Stimulated activated effector memory CD8-positive, alpha-beta T cell treated with anti-CD3 and anti-CD28 coated beads, Interleukin-12 subunit alpha, Interleukin-12 subunit beta, amount 100 ng/mL, for 72 hours (primary cell): ENCODE measurements at places on chromosomes 6 and 20.
A peak's percentile ranks its signal among the peaks of the same experiment; 100 is the strongest.

GRCh38 chr6:159943101-159943632 lies 25.7 kb upstream of the IGF2R start:
- no peak for DNase-seq

GRCh38 chr6:2819115-2819514 lies 22.5 kb downstream of the SERPINB1 start:
- DNase-seq = no peak

DNA sequence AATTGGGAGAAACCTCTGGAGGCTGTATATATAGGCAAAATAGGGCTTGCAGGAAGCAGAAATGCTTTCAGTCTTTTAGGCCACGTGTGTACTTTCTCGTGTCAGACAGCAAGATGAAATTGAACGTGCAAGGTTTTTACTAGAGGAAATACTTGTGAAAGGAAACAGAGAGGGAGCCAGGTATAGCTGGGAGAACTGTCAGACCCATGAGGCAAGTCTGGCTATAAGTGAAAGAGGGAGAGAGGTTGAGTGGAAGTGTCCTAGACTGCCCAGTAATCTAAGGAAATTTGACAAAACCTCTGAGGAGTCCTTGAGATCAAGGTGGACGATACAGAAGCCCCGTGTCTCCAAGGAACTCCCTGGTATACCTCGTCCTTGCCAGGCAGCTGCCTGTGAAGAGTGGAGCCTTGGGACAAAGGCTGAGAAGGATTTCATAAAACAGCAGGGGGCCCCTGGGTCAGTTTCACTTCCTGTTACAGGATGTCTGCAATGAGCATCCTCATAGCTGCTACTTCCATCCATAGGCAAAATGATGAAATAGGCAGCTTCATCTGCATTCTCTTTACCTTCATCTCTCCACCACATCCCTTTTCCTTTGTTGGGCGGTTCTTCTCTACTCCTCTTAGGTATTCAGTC lies 114.4 kb upstream of the MAP3K7 start:
- DNase-seq = no peak

- no peak for DNase-seq
Measured at GRCh38 chr6:35931120-35931561, 10.2 kb upstream of the SRPK1 start.

- no peak for DNase-seq
Measured at GRCh38 chr6:21986703-21987102, 310.1 kb downstream of the PRL start.

GRCh38 chr20:3927486-3928291 lies 38.5 kb downstream of the PANK2 start:
- no peak for DNase-seq

GRCh38 chr6:13485923-13486562 lies 1.4 kb downstream of the GFOD1 start:
- DNase-seq = no peak

DNA sequence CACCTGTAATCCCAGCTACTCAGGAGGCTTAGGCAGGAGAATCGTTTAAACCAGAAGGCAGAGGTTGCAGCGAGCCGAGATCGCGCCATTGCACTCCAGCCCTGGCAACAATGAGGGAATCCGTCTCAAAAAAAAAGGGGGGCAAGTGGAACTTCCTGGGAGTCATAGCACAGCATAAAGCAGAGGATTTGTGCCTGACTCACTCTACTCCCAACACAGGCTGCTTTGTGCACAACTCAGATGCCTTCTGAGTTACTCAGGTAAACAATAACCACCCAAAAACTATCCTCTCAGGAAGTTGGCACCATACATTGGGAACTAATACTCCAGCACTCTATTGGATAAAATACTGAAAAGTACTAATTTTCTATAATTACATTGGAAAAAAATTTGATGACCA lies 2.5 kb upstream of the TMEM244 start:
- DNase-seq = no peak

DNA sequence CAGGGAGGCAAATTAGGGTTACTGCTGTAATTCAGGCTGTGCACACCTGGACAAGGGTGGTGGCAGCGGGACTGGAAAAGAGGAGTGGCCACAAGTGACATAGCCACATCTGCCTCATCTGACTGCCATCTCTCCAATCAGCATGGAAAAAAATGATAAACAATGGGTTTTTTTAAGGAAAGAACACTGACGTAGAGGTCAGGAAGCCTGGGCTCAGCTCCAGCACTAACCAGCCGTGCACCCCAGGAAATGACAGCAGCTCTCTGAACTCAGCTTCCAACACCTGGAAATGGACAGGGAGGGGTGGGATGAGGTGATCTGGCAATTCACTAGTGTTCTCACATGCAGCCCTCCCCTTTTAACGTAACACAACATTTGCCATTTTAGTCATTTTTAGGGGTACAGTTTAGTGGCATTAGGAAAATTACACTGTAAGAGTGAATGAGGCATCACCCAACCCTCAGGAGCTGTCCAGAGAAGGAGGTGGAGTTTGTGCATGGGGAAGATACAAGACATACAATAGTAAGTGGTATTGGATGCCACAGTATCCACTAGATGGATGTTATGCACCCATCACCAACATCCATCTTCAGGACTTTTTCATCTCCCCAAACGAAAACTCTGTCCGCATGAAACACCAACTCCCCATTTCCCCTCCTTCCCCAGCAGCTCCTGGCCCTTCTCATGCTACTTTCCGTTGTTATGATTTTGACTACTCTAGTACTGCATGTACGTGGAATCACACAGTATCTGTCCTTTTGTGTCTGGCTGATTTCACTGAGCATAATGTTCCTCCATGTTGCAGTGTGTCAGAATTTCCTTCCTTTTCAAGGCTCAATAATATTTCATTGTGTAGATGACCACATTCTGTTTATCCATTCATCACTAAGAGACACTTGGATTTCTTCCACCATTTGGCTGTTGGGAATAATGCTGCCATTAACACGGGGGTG lies 215.5 kb upstream of the ECI2 start:
- DNase-seq = peak; percentile 25

DNA sequence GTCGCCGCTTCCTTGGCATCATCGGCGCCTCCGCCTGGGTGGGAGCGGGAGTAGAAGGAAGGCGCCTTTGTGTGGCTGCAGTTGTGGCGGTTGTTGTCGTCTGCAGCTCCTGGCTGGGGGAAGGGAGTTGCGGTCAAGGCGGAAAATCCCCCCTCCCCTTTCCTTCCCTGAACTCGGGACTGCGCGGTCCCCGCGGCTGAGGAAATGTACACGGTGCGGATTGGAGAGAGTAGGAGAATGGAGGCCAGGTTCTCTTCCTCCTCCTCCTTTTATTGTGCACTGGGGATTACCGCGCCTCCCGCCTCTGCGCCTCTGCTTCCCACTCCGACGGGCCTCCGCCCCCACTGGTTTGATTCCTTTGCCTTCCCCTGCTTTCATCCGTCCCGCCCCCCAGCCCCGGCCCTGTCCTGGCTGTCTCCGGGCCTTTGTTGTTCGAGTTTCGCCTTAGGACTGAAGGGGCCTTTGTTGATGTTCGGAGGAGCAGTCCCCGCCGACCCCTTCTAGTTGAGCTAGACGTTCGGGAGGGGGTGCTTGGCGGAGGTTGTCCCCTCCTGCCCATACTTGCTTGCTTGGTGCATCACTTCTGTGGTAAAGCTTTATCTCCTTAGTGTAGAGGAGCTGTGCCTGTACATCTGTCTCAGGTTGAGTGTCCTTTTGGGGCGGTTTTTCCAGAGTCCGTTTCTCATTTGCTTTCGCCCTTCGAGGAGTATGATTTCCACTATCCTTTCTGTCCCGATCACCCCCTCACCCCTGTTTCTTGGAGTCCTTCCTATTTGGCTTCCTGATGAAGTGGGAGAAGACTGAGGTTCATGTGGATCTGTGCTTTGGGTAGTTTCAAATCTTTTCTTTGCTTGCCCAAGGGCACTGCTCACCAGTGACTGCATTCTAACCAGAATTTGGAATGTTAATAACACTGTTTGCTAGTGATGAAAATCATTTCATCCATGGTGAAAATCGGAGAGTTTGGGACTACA lies 764 bp downstream of the ZNF292 start:
- peak; percentile 38 for DNase-seq

DNA sequence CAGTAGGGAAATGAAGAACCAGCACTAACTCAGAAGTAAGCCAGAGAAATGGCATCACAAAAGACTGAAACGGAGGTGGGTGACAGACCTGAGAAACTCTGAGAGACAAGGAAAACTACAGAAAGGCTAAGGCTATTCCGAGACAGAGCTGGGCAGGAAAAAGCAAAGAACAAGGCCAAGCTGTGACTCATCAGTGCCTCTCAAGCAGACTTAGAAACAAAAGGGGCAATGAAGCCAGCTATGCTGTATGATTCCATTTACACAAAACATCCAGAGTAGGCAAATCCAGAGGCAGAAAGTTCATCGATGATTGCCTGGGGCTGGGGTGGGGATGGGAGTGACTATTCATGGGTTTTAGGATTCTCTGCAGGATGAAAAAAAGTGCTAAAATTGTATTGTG lies 50.0 kb downstream of the SLC23A2 start:
- no peak for DNase-seq

DNA sequence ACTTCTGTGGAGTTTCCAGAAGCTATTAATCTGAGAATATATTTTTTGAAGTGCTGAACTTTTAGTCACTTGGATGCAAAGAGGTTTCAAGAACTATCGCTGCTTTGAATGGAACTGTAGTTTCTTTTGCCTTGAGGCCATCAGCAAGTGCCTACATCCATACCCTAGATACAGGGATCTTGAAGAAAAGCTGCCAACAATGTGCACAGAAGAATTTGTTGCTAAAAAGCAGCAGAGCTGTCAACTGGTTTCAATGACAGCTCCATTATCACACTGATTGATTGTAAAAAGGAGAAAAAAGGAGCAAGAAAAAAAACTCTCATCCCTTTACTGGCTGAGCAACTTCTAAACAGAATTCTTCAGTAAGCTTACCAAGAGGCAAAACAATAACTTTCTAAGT lies 251.0 kb upstream of the NRSN1 start:
- DNase-seq = no peak

- no peak for DNase-seq
Measured at GRCh38 chr20:20317195-20317594, 50.7 kb upstream of the INSM1 start.

DNA sequence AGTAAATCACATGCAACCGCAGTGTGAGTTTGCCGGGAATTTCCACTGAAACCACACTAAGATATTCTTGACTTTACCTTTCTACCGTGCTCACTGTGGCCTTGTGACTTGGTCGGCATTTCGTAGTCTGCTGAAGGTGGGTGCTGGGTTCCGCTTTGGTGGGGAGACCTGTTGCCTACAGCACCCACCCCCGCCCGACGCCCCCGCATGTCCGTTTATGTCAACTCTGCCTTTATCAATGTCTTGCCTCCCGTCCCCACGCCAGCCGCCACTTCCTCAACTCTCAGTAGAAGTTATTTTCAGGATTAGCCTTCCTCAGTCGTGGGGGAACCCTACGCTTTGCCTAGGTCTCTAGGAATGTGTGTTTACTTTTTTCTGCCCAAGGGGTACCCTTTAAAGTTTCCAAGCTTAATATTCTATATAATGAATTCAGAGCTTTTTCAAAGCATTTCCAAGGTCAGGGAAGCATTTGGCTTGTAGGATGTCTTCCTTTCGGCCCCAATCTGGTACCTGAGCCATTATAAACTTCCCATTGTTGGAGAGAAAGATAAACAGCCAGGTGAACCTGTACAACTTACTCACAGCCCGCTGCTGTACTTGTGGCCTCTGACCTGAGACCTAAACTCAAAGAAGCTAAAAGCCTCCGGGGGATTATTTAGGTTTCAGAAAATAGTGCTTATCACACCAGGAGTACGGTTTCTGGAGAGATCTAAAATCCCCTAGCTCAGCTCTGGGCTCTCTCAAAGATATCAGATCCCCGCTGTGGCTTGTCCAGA lies 54.2 kb downstream of the TBC1D7 start:
- peak; percentile 4 for DNase-seq

GRCh38 chr20:9551808-9552550 lies 37.6 kb downstream of the LAMP5 start:
- no peak for DNase-seq

DNA sequence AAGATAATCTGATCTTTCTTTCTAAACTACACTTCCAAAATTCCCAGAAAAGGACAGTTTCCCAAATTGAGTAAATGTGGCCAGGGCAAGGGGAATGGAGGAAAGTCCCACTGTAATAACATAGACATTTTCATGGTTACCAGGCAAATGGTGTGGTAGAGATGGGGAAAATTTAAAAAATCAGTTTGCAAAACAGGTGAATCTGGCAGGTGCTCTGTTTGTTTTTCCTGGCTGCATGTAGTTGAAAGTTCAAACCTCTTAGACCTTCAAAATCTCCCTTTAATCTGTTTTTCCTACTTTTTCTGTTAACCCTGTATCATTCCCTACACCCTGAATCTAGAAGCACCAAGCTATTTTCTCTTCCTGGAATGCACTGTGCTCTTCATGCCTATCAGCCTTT lies 2.0 kb upstream of the BCKDHB start:
- no peak for DNase-seq

DNA sequence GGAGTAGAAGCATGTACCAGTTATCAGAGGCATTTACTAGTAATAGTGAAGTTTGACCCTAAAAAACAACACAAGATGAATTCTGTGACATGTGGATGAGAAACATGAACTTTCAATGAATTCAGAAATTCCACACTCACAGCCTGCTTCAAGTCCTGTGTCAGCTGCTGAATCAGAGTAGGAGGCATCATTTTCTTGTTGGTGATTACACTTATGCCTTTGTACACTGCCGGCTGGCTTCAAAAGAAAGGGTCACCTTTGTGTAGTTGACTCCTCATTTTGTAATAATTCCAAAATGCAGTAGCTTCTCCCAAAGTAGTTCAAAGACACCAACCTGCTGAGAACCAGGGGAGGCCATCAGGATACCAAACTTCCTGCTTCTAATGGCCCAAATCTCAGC lies 165.5 kb downstream of the BACH2 start:
- DNase-seq = no peak

GRCh38 chr6:43183441-43183840 lies 1.4 kb downstream of the CUL9 start:
- DNase-seq = no peak

DNA sequence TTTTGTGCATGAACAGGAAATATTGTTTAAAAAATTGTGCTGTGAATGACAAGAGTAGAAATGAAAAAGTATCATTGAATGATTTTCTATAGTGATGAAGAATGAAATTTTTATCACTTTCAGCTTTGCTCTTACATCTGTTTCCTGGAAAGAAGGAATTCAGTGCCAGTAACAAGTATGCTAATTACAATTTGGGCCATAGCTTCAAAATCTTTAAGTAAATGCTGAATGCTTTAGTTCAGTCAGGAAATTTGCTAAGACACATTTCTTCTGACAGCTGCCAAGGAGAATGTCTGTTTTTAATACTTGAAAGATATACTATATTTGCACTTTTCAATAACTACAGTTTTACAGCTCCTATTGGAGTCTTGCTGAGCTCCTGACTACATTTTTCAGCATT lies 203.7 kb upstream of the RSPO3 start:
- no peak for DNase-seq
